Psoas muscle (tissue), 8 donors: ENCODE measurements at places on chromosomes 3 and 15. TPM values are rescaled to one million over a fixed set of nuclear protein-coding genes. Genes with fewer than 3 reads are reported as not detected.
A peak's percentile ranks its signal among the peaks of the same experiment; 100 is the strongest.

Gene LYSMD2
- 5.6 TPM for total RNA-seq

Gene IL12A
- total RNA-seq: 0.19 TPM

Gene TIMP4
- 21.3 TPM for total RNA-seq

DNA sequence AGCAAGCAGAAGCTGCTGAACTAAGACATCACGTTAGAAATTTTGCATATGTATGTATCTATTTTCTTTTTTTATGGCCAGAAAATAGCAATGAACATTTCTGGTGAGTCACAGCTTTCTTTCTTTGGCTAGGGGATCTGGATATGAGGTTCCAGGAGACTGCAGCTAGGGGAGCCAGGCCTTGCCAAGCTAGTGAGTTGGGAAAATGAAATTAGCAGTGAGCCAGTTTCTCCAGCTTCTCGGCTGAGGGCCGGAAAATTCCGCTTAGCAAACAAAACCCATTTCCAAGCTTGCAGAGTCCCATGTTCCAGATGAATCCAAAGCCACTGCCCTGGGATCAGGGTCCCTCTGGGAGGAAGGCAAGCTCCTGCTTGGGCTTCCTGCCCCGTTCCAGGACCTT, 137.6 kb downstream of the SRGAP3 start:
- peak; percentile 76 for DNase-seq

DNA sequence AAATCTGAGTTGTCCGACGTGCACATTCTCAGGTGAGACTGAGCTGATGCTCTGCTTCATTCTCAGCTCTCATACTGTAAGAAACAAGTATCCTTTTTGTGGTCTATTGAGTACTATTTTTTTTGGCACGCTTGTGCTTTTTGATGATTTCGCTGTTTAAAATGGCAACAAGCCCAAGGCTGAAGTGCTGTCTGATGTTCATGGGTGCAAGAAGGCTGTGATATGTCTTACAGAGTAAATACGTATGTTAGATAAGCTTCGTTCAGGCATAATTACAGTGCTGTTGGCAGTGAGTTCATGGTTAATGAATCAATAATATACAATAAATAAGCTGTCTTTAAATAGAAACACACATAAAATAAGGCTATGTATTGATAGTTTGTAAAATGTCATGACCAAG, 27.2 kb downstream of the AQR start:
- no peak for DNase-seq
